ENCODE measurements at places on chromosomes 13 and 19.

DNA sequence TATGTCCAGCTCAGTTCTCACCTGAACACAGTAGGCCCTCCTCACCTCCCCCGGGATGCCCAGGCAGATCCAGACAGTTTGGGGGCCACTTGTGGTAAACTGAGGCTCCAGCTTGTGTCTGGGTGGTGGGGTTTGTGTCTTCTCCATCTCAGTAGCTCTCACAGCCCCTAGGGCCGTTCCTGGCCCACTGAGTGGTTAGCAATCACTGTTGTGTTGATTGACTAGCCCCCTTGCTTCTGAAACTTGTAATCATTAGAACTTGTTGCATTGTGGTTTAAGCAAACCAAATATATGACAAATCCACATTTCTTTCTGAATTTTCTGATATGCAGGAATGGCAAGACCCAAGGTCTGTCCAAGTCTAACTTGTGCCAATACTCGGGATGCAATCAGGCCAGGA lies 13.9 kb upstream of the ZNF536 start:
- no peak for DNase-seq

DNA sequence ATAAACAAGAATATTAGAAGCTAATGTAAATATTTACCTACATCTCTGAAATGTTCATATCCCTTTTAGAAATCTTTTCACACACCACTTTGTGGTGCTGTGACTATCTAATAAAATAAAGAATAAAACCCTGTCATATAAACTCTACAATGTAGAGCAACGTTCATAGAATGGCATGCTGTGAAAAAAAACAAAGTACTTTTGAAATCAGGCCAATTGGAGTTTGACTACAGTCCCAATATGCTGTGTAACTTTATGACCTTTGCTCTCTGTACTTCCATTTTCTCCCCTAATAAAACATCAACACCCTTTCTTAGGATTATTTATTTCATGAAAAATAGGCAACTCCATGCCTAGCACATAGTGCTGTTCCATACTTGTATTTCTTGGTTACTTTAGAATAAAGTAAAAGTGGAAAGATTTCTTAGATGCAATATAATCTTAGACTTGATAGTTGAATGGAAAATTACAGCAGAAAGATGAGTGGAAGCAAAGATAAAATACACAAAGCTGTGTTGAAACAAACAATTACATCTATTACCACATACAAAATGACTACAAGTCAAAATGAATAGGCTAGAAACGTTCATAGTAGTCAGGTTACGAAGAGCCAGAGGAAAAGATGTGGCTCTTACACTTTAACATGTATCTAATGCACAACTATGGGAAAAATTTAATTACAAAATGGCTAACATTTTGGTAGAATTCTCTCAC lies 613.2 kb upstream of the SLITRK5 start:
- DNase-seq = no peak

- no peak for DNase-seq
Observed at GRCh38 chr13:26864576-26864975, 104.0 kb upstream of the GPR12 start.

GRCh38 chr19:16586991-16587832 lies 15.0 kb upstream of the SLC35E1 start:
- no peak for DNase-seq

DNA sequence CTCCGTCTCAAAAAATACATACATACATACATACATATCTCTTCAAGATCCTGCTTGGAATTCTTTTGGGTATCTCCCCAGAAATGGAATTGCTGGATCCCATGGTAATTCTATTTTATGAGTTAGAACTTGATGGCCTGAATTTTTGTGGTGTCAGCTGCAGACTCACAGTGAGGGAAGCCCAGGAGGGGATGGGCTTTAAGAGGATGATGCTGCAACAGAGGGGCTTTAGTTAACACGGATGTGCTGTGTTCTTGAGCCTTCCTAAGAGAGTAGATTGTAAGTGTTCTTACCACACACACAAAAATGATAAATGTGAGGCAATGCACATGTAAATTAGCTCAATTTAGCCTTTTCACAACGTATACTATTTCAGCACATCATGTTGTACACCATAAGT lies 31.8 kb downstream of the CACNG6 start:
- DNase-seq = no peak

All from neural crest cell (in vitro differentiated cells).